H1 (cell line): ENCODE measurements at places on chromosomes 7 and 10. TPM values are rescaled to one million over a fixed set of nuclear protein-coding genes. Genes with fewer than 3 reads are reported as not detected.

DNA sequence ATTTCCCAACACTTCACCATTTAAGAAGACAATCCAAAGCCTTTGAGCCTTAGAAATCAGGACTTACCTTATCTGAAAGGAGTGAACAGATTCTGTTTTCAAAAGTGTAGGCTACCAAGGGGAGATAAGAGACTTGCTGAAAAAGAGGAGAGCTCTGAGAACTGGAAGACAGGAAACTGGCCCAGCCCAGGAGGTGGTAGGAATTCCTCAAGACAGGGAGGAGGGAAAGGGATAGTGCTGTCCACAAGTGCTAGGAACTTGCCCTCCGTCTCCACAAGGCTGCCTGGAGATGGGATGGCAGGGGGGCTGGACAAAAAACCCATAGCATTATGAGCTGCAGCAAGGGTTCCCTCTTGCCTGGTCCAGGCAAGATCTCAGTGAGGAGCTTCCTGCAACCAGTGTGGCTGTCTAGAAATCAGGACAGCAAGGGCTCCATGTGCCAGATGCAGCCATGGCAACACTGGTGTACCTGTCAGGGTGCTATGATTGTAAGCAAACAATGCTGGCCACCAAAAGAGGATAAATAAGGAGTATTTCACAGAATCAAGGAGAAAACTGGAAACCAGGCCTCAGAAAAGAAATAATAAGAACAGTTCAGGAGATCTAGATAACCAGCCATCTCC is 22.7 kb upstream of the FRMD4A start:
- DNase-seq = no peak

DNA sequence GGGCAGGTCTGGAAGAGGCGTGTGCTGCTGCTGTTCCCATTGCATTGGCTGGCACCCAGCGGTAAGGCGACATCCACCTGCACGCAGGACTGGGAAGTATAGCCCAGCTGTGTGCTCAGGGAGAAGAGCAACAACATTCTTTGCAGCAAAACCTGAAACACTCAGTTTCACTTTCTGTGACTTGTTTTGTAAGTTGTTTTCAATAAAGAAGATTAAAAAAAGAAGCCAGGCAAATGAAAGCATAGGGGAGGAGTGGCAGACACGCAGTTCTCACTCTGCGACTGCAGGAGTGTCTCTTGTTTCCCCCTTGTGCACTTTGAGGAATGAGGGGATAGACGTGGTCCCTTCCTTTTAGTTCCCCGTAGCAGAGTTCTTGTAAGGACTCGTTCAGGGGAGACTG is 5.8 kb downstream of the FBH1 start:
- DNase-seq = no peak

Gene CPEB3
- 1.7 and 1.9 TPM in 2 replicates for total RNA-seq

DNA sequence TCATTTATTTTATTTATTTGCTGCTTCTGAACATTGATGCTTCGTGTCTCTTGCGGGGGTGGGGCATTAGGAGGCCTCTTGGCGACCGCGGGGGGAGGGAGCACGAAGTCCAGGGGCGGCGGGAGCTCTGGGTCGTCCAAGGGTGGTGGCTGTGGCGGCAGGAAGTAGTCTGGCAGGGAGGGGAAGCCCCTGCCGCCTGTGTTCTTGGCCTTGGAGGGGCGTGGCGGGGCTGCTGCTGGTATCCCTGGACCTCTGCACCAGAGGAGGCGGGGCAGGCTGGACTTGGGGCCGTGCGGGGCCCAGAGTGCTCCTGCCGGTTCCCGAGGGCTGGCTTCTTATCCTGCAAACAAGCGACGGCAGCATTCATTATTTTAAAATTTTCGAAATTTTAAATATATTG is 70.5 kb upstream of the ABI1 start:
- DNase-seq = no peak

- no peak for DNase-seq
These were observed 53.0 kb downstream of the ARHGAP12 start for GRCh38 chr10:31875608-31876007.

GRCh38 chr7:121049028-121049791 is 60.7 kb downstream of the CPED1 start:
- peak; percentile 25 for DNase-seq

Gene UTF1
- total RNA-seq = 21.7 and 21.8 TPM in 2 replicates

- no peak for DNase-seq
These were observed 145.2 kb downstream of the ARID5B start for GRCh38 chr10:62046522-62047227.

GRCh38 chr10:14080795-14081194 is 249.9 kb downstream of the FRMD4A start:
- DNase-seq = no peak

DNA sequence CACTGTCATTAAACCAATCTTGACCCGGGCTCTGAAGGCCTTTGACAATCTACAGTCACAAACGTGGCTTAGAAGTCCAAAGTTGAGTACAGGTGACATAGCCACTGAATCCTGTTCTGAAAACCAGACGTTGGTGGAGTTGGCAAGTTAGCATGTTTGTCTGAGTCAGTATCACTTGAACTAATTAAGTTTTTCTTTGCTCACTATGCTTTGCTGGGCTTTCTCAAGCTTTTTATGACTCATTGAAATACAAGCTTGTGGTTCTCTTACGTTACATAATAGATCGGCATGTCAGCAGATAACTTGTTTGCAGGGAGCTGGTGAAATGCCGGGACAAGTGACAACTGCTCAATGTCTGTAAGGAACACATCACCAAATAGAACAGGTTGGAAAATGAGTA is 53.8 kb downstream of the ARL5B start:
- DNase-seq = no peak

- DNase-seq = peak; percentile 98
These were observed 7.8 kb upstream of the TRIM56 start for GRCh38 chr7:101077303-101078086.

DNA sequence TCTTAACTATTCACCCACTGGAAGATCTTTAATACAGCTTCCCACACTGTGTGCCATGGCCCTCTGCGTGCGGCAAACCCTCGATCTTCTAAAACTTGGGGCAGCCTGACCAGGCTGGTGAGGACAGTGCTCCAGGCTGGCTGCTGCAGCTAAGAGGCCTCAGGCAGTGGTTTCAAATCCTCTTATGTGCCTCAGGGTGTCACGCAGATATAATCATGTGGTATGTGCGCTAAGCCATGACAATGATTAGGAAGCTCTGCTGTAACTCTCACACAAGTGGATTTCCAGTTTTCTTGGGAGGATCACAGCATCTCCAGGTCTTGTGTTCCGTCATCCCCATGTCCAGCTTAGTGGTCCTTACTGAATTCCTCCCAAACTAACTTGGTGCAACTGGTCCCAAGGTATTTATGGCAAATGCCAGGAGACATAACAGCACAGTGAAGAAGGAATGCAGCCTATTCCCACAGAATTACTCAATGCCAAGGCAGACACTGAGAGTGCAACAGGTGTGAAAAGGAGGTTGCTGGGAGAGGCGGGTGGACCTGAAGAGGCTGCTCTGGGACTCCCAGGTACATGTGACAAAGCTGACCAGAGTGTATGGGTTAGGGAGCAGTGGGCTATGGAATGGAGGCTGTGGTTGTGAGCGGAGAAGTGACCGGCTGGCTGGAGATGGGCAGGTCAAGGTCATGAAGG is 2.3 kb downstream of the HPS1 start:
- DNase-seq = no peak

Gene OPN1SW
- not detected in 2 replicates for total RNA-seq

- no peak for DNase-seq
These were observed 257.3 kb downstream of the SDK1 start for GRCh38 chr7:3558400-3558799.

Gene RNF133
- 0.39 TPM in 1 of 2 replicates, not detected in the other for total RNA-seq

Gene C10orf71
- total RNA-seq = not detected in 2 replicates

Gene ACTA2
- total RNA-seq = 2.0 and 3.5 TPM in 2 replicates

DNA sequence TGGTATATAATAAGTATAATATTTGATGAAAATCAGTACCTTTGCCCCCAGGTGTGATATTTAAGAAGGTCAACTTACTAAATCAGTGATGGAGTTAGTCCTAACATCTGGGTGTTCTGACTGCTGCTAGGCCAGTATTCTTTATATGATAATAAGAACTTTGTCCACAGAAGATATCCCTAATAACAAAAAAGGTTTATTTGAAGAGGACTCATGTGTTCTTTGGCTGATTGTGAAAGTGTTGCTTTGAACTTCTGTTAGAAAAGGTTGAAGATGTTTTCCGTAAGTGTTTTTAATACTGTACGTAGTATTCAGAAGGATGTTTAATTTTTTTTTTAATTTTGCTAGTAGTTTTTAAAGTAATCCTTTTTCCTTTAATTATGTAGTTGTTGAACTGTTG is 10.2 kb downstream of the PTEN start:
- no peak for DNase-seq

Gene RBM20
- 0.29 and 0.63 TPM in 2 replicates for total RNA-seq

Gene TCAF2
- 0.20 and 0.31 TPM in 2 replicates for total RNA-seq

- no peak for DNase-seq
These were observed 9.1 kb downstream of the CHRM2 start for GRCh38 chr7:136877509-136877908.
